Globus pallidus (tissue), 1 donor: ENCODE measurements at places on chromosomes 2 and 18.

DNA sequence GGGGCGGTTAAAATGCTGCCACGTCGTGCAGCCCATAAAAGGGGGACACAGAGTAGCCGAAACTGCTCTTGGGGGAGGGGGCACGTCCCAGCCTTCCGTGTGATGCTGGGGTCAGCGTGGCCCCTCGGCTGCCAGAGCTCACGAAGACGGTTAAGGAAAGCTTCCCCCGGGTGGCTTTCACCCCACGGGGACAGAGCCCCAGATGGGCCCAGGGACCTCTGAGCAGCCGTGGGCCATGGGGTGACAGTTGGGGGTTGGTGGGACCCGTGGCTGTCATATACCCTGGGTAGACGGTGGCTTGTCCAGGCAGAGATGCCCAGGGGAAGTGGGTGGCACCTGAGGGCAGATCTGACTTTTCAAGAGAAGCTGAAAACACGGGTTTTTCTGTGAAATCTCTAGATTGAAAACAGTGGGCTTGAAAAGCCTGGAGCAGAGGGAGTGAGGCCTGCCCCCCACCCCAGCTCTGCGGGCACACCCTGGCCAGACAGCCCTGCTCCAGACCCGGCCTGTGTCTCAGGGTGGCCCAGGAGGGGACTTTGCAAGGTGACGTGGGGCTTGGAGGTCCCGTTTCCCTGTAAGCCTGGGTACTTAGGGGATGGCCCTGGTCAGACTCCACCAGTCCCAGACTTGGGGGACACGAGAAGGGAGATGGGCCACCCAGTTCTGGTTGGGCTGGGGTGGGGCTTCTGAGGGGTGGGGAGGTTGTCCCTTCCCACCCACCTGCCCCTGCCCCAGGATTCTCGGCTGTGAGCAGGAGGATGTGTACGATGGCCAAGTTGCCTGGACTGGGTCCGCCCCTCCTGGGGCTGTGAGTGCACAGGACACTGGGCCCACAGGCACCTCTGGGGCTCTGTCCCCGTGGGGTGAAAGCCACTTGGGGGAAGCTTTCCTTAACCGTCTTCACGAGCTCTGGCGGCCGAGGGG lies 652 bp downstream of the NEU4 start:
- DNase-seq = no peak

DNA sequence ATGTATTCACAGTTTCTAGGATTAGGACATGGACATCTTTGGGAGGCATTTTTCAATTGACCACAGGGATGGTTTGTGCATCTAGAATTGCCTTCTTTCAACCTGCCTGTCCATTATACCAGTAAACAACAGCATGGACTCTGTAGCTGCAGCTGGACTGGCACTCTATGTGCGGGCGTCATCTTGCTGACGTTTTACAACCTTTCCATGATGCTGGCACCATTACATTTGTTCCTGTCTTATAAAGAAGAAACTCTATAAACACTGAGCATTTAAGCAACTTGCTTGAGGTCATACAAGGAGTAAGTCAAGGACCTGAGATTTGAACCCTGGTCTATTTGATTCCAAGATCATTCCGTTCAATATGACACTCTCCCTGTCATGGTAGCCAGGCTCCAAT lies 25.4 kb upstream of the IGFBP5 start:
- DNase-seq = no peak

DNA sequence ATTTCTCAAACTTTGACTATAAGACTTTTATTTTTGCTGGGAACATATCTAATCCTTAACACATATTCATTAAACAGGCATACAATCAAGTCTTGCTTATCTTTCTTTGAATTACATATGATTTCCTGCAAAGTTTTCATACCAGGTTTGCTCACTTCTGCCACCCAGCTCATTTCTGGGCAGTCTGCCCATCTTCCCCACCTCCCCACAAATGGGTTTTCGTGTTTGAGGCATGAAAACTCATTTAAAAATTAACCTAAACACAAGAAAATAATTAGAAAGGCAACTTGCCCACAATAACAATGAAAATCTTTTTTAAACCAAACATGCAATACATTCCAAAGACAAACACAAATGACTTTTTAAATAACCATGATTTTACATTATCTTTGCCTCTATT lies 3.4 kb downstream of the CHST9 start:
- DNase-seq = no peak

- no peak for DNase-seq
Measured at GRCh38 chr2:47178341-47178740, 23.2 kb upstream of the STPG4 start.

GRCh38 chr2:239716536-239717318 lies 308.4 kb downstream of the NDUFA10 start:
- peak; percentile 85 for DNase-seq

GRCh38 chr2:109260116-109260855 lies 131.3 kb downstream of the SH3RF3 start:
- DNase-seq = no peak

- no peak for DNase-seq
Measured at GRCh38 chr18:22272242-22272641, 102.9 kb downstream of the GATA6 start.
